ENCODE measurements at places on chromosomes 16 and 17.

DNA sequence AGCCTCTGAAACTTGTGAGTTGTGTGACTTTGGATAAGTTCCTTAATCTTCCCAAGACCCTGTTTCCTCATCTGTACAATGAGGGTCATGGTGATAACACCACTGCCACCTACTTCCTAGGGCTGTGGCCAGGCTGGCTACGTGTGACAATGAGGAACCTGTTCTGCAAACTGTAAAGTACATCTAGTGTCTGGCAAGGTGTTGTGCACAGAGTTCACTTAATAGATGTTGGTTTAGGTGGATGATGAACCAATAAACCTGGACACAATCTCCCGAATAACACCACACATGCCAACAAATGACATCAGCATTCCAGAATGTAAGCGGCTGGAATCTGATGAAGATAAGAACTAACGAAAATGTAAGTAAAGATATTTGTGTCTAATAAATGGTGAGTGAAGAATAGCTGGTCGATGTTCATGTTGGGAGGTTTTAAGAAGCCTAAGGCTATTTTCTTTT lies 82.3 kb downstream of the MARCHF10 start:
- DNase-seq = no peak

DNA sequence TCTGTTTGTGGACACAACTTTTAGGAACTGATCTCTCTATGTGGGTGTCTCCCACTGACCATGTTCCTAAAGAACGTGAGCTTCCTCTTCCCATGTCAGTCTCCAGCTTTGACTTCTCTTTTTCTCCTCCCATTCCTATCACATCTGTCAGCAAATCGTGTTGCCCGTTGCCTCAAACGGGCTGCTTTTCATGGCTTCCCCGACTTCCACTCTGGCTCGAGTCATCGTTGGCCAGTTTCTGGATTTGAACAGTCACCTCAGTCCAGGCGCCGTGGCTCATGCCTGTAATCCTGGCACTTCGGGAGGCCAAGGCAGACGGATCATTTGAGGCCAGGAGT lies 5.4 kb downstream of the ABCC1 start:
- DNase-seq = no peak

- no peak for DNase-seq
These were observed 21.4 kb upstream of the SPNS2 start for GRCh38 chr17:4477255-4477791.

GRCh38 chr16:71775949-71776348 lies 32.7 kb downstream of the AP1G1 start:
- no peak for DNase-seq

- DNase-seq = no peak
These were observed 11.2 kb upstream of the CLEC19A start for GRCh38 chr16:19274165-19274797.
